Hepatocyte (in vitro differentiated cells): ENCODE measurements at places on chromosomes 12 and 14. TPM values are rescaled to one million over a fixed set of nuclear protein-coding genes. Genes with fewer than 3 reads are reported as not detected.

Gene PACS2
- total RNA-seq = 31.9 and 41.1 TPM in 2 replicates

Gene MYH7
- 0.04 TPM in 1 of 2 replicates, not detected in the other for total RNA-seq

Gene CNTN1
- total RNA-seq = 2.4 and 4.1 TPM in 2 replicates

Gene RBMS2
- total RNA-seq = 14.6 and 15.2 TPM in 2 replicates

Gene GLI1
- 5.9 and 7.6 TPM in 2 replicates for total RNA-seq

Gene CFAP251
- total RNA-seq = 1.6 and 3.7 TPM in 2 replicates

Gene SLCO1B3
- total RNA-seq = 1.5 and 1.9 TPM in 2 replicates

Gene DHRS2
- 10.4 and 13.2 TPM in 2 replicates for total RNA-seq

Gene SRRM4
- 0.03 and 0.08 TPM in 2 replicates for total RNA-seq

Gene BATF
- 0.60 TPM in 1 of 2 replicates, not detected in the other for total RNA-seq

Gene LARP4
- total RNA-seq = 42.0 and 48.7 TPM in 2 replicates

Gene ZC2HC1C
- total RNA-seq = 1.7 and 14.9 TPM in 2 replicates

Gene ERP27
- 48.0 and 49.7 TPM in 2 replicates for total RNA-seq

DNA sequence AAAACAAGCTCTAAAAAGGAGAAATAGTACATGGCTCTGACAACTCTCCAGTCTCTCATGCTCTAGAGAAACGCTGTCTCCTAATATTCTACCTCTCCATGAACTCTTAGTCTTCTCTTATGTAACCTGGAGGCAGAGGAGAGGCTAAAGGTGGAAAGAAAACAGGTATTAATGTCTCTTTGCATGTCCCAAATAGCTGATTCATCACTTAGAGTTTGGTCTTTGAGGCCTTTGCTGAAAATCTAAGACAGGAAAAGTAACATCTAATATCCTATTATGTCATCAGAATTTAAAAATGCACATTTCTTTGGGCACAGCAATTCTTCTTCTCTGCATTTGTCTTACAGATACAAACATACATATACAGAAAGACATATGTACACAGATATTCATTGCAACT, 127.2 kb downstream of the DHRS2 start:
- no peak for DNase-seq

DNA sequence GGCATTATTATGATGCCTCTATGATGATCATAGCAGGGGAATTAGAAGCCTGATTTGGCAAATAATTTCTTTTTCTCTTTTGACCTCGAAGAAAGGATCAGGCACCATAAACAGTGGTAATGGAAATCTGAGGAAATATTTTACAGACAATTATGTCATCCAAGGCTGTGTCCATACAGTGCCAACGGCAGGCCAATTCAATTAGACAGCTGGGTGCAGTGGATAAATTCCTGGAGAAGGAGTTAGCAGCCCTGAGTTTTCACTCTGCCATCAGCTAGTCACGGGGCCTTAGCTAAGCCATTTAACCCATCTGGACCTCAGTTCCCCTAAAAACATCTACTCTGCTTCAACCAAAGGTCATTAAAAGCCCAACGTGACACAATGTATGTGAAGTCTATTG, 4.1 kb downstream of the TPH2 start:
- DNase-seq = no peak

DNA sequence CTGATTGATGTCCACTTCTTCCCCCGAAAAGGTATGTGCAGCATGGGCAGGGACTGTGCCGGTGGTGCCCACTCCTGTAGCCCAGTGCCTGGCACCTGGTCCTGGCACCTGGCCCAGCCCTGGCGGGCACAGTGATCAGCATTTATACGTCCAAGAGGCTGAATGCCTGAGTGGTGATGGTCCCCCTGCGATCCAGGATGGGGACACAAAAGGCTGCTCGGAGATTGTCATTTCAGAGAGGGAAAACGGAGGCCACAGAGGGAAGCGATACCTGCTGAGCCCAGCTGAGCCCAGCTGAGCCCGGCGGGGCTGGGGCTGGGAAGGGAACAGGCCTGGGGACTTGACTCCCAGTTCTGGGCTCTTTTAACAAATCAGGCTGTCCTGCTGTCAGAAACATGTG, 55.8 kb downstream of the PRIMA1 start:
- DNase-seq = no peak

- no peak for DNase-seq
These were observed 119.5 kb downstream of the PIWIL1 start for GRCh38 chr12:130457215-130457614.

GRCh38 chr14:100416921-100417860, 94.1 kb downstream of the SLC25A47 start:
- DNase-seq = peak; percentile 88

GRCh38 chr12:46521145-46521544, 148.6 kb upstream of the SLC38A2 start:
- no peak for DNase-seq

- no peak for DNase-seq
These were observed 58.9 kb upstream of the EEA1 start for GRCh38 chr12:92987846-92988621.

DNA sequence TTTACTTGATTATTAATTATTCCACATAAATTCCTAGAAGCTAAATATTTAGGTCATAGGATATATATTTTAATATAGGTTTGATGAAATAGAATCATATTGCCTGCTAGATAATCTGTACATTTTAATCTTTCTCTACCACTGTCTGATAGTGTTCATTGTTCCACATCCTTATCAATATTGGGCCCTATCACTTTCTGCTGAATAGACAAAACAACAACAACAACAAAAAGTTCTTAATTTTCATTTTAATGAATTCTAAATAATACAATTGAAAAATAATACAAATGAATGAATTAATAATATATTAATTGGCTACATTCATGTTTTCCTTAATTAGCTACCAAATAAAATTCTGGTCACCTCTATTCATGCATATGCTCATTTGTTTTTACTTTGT, 1437.2 kb downstream of the LRFN5 start:
- no peak for DNase-seq

GRCh38 chr14:103869406-103870143, 22.2 kb upstream of the PPP1R13B start:
- no peak for DNase-seq

GRCh38 chr14:29754134-29754533, 173.5 kb downstream of the PRKD1 start:
- DNase-seq = no peak

DNA sequence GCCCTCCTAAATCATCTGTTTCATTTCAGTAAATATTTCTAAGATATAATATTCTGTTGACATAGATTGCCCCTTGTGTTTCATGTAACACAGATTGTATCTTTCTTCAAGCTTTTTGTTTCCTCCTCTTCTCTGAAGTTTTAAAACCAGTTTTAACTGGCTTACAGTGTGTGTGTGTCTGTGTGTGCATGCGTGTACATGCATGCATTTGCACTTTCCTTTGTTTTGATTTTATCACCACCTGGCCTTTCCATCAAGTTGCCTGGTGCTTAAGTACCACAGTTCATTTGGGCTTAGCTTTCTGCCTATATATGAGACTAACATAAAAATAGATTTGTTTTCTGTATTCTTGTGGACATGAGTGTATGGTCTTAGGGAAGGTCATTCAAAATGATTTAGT, 31.9 kb downstream of the ETNK1 start:
- DNase-seq = no peak

DNA sequence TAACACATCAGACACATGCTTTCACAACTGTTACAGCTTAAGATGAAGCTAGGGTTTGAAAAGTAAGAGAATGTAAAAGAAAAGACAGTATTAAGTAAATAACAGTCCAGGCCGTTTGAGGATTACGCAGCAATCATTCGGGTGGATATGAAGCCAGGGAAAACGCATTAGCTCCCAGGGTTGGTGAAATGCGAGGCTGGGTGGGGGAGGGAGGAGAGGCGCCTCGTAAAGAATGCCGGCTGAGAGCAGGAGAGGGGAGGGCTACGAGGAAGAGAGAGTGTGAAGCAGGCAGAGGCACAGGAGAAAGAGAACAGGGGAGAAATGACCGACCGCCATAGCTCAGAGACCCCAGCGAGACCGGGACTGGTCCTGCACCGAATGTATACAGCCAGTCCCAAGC, 73.0 kb downstream of the IQSEC3 start:
- peak; percentile 70 for DNase-seq

DNA sequence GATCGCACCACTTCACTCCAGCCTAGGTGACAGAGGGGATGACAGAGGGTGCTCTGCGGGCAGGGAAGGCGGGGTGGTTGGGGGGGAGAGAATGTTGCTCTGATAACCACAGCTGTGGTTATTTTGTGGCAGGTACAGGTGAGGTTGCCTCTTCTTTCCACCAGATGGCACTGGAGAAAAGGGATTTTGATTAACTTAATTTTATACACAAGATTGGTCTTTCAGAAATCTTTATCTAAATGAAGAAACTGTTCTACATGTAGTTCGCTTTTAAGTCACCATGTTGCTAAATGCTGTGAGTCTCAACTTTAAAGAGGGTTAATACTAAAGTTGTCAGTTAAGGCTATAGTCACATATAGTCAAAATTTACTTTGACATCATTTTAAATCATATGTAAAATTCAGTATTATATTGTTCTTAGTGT, 25.7 kb downstream of the FGF23 start:
- DNase-seq = peak; percentile 31

- DNase-seq = no peak
These were observed 130.8 kb downstream of the LMNTD1 start for GRCh38 chr12:25422241-25422640.

GRCh38 chr12:124461851-124462623, 105.4 kb downstream of the NCOR2 start:
- DNase-seq = no peak

DNA sequence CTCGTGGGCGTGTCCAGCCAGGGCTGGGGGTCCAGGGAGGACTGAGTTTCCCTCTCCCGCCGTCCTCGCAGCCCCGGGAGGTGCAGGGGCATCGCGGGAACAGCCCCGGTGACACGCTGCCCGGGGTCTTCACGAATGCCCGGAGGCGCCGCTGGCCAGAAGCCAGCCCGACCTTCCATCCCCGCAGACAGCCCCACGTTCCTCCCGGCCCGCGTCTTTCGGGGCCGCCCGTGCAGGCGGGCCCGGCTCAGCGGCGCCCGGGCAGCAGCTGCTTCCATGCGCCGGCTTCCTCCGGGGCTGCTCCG, 827 bp upstream of the TEDC1 start:
- DNase-seq = no peak

- DNase-seq = no peak
These were observed 40.2 kb upstream of the RASSF3 start for GRCh38 chr12:64569923-64570691.

DNA sequence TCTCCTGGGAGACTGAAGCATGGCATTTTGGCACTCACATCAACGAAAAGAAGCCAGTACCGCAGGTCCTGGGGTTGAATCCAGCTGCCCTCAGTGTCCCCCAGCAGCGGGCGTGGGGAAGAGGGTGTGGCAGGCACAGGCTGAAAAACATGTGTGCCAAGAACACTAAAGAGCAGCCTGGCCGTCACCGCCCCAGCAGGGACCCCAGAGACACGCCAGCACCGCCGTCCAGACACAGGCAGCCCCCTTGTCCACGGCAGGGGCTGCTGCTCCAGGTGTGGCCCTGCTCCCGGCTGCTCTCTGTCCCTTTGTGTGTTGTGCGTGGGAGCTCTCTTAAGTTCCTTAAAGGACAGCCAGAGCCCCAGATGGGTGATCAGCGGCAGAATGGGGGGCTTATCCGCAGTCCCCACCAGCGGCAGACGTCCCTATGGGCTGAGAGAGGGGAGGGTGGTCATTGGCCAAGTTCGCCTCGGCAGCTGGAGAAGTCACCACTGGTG, 556 bp downstream of the PHETA1 start:
- peak; percentile 30 for DNase-seq

DNA sequence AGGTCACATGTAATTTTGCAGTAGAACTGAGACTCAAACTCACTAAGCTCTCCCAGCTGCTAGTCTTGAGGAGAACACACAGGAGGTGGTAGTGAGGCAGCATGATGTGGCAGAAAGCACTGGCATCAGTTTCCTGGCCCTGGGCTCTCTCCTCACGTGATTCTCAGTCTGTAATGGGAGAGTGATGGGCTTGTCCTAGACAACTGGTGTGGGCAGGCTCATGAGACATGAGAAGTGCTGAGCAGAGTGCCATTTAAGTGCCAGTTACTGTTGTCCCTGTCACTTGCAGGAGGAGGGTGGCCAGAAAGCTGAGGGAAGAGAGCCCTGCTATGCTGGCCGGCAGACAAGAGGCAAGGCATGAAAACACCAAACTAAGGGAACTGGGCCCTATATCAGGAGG, 48.5 kb upstream of the OVCH1 start:
- DNase-seq = no peak

GRCh38 chr14:57999979-58000378, 134.1 kb upstream of the SLC35F4 start:
- no peak for DNase-seq

DNA sequence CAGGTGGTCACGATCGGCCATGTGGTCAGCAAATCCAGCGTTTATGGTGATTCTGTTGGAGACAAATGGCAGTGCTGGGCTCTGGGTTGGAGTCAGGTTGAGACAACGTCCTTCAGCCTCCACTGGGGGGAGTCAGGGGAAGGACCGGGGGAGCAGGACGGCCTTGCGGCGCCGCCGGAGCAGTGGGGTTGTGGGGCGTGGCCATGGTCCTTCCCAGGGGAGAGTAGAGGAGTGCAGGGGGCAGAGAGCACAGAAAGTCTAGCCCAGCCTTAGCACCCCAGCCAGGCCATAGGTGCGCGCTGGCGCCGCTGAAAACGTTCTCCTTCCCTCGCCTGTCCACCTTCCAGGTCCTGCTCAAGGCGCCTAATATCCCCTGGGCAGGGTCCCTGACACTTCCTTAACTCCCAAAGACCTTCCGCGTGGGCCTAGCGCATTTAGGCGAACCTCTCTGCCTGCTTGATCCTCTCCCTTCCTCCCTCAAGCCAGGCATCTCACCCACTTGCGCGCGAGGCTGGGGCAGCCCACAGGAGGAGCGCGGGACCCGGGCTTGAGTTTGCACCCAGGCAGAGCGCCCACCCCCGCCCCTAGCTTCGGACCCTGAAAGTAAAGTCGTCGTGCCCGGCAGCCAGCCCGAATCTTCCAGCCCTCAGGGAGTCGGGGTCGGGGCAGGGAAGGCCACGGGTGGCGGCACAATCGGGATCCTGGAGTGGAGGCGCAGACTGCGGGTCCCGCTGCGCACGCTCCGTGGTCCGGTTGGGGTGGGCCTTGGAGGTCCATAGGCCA, 3.1 kb upstream of the KIF26A start:
- DNase-seq = peak; percentile 65

- DNase-seq = no peak
These were observed 2.9 kb downstream of the RAD52 start for GRCh38 chr12:946631-947030.

DNA sequence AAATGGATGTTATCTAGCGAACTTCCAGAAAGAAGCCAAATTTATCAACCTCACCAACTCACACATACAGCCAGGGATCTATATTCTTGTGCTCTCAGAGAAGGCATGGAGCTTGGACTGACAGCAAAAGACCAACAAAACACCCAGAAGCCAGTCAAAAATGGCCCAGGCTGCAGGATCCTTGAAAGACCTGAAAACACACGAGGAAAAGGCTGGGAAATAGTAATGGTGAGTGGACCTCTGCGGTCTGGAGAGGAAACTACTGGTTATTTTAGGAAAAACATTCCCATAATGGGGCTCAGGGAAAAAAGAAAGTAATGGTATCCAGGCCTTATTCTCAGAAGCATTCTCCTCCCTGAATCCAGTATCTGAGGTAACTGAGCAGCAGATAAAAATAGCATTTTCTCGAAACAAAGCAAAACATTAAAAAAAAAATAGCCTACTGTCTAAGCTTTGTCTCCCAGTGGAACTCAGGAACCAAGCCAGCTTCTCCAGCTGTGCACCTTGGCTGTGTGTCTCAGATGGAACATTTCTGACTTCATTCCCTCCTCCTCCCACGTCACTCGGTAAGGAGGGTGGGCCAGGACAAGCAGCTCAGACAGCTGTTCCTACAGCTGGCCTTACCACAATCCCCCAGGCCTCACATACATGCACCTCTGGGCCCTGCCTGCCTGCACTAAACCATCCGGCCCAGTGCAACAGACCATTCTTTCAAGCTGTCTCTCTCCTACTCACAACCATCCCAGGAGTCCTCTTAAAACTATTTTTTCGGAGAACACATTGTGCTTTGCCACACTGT, 249.9 kb downstream of the DAD1 start:
- no peak for DNase-seq

- no peak for DNase-seq
These were observed 16.8 kb downstream of the RAB35 start for GRCh38 chr12:120099738-120100137.
